ENCODE measurements at places on chromosomes 5 and 9.

- DNase-seq, result no peak
Observed at GRCh38 chr5:76736679-76737556, 21.0 kb downstream of the F2R start.

GRCh38 chr5:158483281-158483860 is 616.3 kb downstream of the EBF1 start:
- no peak for DNase-seq

- DNase-seq, result no peak
Observed at GRCh38 chr9:118644066-118644465, 725.2 kb downstream of the BRINP1 start.

DNA sequence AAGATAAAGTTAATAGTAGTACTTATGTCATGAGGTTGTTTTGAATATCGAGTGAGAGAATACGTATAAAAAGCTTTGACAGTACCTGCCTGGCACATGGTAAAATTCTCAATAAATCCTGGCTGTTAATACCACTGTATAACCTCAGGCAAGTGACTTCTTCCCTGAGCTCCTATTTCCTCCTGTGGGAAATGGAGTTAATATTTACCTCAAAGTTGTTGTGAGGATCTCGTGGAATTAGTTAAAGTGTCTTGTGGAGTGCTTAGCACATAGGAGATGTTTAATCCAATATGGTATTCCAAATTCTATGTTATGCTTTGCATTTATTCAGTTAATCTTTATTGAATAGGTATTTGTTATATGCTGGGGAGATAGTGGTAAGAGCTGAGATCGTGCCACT is 18.5 kb downstream of the FOCAD start:
- DNase-seq, result no peak

DNA sequence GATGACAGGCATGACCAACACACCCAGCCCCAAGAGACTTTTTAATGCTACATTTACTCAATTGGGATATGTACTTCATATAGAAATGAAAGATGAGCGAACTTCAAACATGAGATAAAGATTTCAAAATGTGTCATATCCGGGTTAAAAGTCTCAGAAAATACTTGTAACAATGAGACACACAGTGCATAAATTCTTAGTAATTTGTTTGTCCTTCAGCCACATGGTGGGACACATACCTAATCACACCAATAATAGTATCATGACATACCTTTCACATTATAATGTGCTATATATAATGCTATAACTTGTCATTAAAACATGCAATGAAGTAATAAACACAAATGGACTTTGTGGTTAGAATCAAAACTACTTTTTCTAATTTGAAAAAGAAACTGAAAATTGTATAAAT is 204.7 kb upstream of the RFX3 start:
- no peak for DNase-seq

DNA sequence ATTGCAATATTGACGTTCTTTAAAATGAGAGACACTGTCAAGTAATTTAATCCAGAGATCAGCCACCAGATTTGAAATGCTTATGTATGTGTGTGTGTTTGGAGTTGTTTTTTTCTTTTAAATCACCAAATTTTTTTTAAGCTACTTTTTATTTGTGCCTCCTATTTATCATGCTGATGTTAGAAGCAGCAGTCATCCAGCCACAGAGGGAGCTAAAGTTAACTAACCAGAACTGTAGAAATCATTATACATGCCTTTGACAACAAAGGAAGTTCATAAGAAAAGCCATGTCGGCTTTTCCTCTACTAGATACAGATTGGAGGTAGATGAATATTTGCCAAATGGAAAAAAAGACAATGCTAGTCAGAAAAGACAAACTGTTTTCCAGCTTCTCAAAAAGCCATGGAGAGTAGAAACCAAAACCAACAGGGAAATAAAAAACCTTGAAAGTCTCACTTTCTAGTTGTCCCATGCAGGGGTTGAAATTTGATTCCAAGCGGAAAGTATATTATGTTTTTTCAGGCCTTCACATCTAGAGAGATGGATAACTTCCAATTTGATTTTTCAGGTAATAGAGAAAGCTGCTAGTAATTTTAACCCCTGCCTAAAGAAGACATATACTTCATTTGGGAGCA is 4.5 kb downstream of the PURA start:
- no peak for DNase-seq

DNA sequence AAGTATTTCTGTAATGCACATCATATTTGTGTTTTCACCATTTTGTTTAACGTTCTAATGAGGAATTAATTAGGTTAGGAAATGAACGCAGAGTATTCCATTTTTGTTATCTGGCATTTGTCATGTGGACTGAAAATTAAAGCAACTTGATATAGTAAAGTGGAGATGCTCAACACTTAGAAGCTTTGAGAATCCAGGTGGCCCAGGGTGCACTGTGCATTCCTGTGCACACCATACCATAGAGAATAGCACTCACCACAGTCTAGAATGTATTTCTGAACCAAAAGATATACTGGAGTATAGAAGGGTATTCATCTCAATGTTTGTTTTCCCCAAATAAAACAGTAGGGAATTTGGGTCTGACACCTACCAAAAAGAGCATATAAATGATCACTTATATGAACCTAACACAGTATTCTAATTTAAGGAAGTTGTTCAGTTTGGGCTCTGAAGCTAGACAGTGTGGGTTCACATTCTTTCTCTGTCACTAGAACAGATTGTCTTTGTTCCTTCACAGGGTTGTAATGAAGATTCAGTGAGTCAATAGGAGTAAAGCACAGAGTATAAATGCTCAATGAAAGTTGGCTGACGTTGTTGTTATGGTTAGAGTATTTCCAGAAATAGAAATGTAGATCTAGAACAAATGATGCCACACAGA is 125.6 kb upstream of the DMRT1 start:
- no peak for DNase-seq

DNA sequence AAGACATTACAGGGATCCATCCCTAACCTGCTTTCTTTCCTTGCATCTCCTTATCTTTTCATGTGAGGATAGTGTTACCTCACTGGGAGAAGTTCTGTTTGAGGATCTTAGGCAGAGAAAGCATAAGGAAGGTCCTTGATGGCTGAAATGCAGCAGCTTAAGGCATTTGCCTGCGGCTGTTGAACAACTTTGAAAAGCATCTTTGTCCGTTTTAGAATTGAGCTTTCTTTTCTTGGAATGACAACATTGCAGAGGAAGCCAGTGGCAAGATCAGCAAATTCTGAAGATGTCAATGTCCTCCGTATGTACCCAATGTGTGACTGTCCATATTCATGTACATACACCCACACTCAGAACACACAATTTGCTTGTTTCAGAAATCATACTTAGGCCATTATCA is 436.2 kb downstream of the GABRG2 start:
- DNase-seq, result no peak

DNA sequence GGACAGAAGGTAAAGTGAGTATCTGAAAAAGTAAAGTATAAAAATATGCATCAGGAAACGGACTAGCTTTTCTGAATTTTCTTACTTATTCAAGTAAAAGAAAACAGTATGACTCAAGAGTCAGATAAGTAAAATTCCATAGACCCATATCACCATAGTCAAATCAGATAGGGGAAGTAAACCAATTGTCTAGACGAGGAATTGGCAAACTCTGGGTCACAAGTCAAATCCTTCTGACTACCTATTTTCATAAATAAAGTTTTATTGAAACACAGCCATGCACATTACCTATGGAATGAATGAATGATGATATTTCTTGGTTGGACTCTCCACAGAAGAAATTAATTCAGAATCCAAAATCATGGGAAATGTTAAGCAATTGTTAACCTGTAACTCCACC is 59.1 kb upstream of the TMC1 start:
- no peak for DNase-seq

- no peak for DNase-seq
Observed at GRCh38 chr5:94467346-94467953, 151.0 kb downstream of the KIAA0825 start.

- DNase-seq, result no peak
Observed at GRCh38 chr5:42520203-42520602, 97.0 kb downstream of the GHR start.

GRCh38 chr9:124282442-124283227 is 24.9 kb downstream of the NEK6 start:
- DNase-seq, result no peak

DNA sequence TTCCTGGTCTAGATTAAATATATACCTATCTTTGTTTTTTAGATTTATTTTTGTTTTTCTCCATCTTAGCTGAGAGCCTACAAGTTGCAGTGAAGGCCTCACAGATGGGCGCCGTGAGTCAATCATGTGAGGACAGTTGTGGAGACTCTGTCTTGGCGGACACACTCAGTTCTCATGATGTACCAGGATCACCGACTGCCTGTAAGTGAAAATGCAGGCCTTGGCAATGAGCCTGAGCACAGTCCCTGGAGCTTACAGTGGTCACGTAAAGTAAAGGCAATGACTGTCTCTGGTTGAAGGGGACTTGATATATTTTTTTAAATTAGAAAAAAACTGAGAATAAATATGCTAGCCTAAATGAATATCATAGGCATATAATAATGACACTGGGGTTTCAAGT is 271.9 kb downstream of the ARHGEF28 start:
- DNase-seq, result no peak

GRCh38 chr5:96788112-96788749 is 19.5 kb downstream of the ERAP1 start:
- no peak for DNase-seq

DNA sequence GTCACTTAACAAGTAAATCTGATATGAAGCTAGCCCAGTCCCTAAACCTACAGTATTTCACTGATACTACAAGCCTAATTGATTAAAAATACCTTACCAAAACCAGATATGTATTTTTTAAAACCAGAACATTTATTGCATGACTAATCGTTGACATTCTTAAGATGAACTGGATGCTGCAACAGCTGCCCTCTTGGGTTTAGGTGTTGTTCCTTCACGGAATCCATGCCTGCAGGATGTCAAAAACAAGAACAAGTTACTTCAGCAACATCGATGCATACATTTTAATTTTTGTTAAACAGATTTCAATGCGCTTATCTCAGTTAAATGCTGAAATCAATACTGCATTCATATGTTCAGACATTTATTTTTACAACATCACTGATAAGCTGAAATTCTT is 2.7 kb downstream of the RPL37 start:
- no peak for DNase-seq

DNA sequence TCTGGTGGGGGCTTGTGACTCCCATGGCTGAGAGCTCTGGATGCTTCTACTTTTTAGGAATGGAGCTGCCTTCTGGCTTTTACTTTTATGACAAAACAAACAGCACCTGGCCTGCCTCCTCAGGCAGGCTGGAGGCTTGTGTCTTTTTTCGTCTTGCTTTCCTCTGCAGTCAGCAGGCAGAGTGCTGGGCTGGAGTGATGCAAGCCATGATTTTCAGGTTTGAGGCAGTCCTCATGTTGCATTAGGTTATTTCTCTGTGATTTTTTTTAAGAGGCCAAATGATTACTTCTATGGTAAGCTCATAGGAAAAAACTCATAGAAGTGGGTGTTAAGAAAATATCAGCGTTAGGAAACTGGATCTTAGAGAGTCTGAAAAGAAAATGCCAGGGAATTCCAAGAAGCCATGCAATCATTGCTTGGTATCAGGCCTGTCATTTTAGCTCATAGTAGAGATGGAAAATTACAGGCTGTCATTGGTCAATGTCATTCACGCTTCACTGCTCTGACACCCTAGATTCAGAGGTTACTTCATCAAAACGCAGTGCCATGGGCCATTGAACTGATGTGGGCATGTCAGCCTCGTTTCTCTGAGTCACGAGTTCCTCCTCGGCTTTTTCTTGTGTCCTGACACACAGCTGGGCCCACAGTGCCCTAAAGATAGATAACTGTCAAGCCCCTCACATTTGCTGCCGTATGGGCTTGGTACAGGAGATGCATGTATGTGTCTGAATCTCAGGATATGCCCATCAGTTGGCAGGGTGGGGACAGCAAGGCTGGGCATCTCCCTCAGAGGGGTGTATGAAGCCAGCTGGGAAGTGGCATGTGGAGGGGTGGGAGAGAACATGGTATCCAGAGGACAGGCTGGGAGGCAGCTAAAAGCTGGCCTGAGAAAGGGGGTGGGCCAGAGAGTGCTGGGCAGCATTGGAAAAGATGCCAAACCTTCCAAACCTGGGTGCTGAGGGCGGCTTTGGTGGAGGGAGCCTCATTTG is 151.8 kb downstream of the HSPA4 start:
- no peak for DNase-seq

- no peak for DNase-seq
Observed at GRCh38 chr5:150626853-150627276, 13.6 kb upstream of the SYNPO start.

- DNase-seq, result no peak
Observed at GRCh38 chr5:8417316-8418048, 548.5 kb downstream of the MTRR start.

DNA sequence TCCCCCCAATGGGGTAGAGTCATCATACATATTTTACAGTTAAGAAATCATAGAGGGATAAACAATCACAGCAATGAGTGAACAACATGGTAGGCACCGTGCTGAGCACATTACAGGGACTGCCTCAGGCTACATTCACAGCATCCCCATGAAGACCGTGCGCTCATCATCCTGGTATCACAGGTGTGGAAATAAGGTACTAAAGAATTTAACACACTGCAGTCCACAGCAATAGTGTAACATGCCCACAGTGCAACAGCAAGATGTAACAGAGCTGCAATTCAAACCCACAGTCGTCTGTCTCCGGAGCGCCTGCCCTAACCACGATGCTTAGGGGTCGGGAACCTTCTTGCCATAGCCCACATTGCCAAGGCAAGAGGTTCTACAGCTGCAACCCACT is 5.6 kb downstream of the SLIT3 start:
- no peak for DNase-seq

DNA sequence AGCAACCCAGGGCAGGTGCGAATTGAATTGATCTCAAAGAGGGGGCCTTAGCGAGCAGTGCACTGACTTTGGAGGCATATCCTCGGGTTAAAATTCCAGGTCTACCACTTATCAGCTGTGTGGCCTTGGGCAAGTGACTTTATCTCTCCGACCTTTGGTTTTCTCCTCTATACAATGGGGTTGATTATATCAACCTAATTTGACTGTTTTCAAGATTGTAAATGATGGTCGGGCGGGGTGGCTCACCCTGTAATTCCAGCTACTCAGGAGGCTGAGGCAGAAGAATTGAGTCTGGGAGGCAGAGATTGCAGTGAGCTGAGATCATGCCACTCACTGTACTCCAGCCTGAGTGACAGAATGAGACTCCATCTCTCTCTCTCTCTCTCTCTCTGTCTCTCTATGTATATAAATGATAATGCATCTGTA is 18.7 kb downstream of the SPRY4 start:
- no peak for DNase-seq

- no peak for DNase-seq
Observed at GRCh38 chr5:1245905-1246576, 20.9 kb downstream of the SLC6A18 start.

GRCh38 chr5:149207831-149208230 is 63.8 kb upstream of the AFAP1L1 start:
- DNase-seq, result no peak

GRCh38 chr5:44943647-44944046 is 134.9 kb downstream of the MRPS30 start:
- no peak for DNase-seq

GRCh38 chr9:117224695-117225094 is 190.2 kb downstream of the ASTN2 start:
- no peak for DNase-seq

- no peak for DNase-seq
Observed at GRCh38 chr5:83665631-83666030, 55.0 kb downstream of the HAPLN1 start.

Data from NCI-H1048 (cell line).